ENCODE measurements at places on chromosomes 3 and 15.

GRCh38 chr3:120894316-120895057 lies 13.5 kb upstream of the STXBP5L start:
- DNase-seq: no peak

- DNase-seq: peak; percentile 71
These were observed 11.7 kb downstream of the ABCC5 start for GRCh38 chr3:184005941-184006507.

GRCh38 chr3:18223571-18223970 lies 201.6 kb downstream of the SATB1 start:
- DNase-seq: no peak

DNA sequence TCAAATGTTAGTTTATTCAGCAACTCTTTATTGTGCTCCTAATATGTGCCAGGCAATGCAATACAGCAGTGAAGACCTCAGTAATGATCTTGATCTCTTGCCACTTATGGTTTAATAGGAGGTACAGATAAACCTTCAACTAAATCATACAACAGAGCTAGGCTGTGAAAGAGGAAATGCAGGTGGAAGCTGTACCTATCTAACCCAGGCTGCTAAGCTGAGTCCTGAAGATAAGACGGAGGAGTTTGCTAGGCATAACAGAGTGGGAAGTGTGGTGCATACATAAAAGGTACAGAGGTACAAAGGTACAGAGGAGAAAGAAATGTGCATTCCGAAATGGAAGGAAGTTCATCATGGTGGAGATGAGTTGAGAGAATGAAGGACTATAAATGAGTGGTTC lies 35.0 kb downstream of the KBTBD8 start:
- DNase-seq: no peak

DNA sequence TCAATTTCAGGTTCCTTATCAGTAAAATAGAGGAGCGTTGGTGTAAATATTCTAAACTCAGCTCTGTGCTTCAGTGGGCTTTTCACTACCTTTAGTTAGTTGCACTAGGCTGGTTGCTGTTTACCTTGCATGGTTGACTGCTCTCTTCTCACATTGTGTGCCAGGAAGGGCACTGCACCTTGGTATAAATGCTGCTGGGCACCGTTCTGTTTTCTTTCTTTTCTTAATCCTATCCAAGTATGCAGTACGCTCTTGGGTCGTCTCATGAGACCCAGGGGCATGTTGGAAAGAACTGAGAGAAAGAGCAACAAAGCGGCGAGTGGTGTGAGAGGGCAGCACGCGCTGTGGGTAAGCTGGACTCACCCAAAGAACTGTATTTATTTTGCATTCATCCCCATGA lies 22.4 kb downstream of the KCNMB2 start:
- DNase-seq: no peak

DNA sequence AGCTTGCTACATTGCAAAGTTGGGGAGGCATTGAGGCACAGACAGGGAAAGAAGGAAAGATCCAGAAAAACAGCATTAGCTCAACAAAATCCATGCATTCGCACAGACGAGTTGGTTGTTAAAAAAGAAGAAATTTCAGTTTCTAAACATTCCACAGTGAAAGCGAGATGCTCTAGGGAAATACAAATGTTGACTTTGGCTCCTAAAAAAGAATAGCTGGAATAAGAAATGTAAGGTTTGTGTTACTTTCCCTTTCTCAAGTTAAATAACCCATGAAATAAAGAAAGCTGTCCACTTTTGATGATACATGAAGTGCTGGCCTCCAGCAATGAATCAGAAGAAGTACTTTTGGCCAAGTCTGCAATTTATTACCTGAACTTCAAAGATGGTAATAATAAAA lies 465.1 kb downstream of the ERC2 start:
- peak; percentile 21 for DNase-seq

DNA sequence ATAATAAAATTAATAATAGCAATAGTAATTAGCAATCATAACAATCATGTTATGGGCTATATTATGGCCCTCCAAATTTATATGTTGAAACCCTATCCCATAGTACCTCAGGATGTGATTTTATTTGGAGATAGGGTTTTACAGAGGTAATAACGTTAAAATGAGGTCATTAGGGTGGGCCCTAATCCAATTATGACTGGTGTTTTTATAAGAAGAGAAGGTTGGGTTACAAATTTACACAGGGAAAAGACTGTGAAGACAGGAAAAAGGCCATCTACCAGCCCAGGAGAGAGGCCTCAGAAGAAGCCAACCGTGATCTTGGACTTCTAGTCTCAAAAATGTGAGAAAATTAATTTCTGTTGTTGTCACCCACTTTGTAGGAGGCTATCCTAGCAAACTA lies 353.1 kb downstream of the CHL1 start:
- DNase-seq: no peak

- DNase-seq: no peak
These were observed 413.0 kb upstream of the RBMS3 start for GRCh38 chr3:28867836-28868235.

GRCh38 chr3:103794656-103795055 lies 1359.8 kb downstream of the ZPLD1 start:
- DNase-seq: no peak

DNA sequence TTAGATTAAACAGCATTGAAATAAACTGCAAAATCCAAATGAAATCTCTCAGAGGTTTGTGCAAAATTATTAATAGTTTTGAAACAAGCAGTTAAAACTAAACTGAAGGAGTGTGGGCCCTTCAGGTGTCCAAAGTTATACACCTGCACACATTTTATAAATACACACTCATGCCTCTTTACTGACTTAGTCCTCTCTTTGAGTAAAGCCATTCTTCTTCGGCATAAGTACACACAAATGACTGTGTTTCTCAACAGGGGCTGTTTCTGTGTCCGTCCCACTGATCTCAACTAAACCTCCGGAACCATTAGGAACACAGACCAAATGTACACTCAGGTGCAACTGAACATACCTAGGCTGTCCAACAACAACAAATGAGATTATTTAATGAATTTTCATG lies 18.8 kb downstream of the MECOM start:
- DNase-seq: no peak

DNA sequence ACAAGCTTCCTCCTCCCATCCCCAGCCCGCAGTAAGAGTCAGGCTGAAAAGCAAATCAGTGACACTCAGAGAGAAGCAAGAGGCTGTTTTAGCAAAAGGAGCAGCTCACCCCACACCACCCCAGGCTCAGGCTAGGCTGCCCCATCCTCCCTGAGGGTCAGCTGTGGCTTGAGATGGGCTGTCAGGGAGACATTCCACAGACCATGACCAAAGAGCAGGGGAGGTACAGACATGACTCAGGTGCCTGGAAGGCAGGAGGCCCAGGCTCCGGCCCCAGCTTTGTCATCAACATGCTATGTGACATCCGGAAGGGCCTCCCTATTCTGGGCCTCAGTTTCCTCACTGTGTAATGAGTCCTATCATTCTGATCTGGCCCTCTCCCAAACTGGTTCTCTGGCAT lies 24.7 kb downstream of the HCN4 start:
- DNase-seq: no peak

DNA sequence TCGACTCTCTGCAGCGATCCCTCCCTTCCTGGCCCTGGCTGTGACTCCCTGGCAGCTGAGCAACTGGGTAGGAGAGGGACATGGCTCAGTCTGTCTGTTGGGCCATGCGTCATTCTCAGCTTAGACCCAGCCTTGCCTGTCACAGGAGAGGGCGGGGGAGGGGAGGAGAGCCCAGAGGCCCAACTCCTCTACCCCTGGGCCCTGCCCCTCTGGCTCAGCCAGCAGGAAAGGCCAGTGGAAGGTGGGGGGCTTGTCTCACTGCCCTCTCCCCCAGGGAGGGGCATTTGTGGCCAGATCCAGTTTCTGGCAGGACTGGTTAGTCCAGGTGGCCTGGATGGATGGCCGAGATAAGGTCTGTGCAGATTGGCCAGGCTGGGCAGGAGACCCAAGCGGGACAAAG lies 31.6 kb downstream of the DNAJB8 start:
- DNase-seq: no peak

GRCh38 chr3:127488740-127489139 lies 101.8 kb downstream of the TPRA1 start:
- no peak for DNase-seq

GRCh38 chr3:135997554-135998320 lies 32.2 kb downstream of the PPP2R3A start:
- no peak for DNase-seq

DNA sequence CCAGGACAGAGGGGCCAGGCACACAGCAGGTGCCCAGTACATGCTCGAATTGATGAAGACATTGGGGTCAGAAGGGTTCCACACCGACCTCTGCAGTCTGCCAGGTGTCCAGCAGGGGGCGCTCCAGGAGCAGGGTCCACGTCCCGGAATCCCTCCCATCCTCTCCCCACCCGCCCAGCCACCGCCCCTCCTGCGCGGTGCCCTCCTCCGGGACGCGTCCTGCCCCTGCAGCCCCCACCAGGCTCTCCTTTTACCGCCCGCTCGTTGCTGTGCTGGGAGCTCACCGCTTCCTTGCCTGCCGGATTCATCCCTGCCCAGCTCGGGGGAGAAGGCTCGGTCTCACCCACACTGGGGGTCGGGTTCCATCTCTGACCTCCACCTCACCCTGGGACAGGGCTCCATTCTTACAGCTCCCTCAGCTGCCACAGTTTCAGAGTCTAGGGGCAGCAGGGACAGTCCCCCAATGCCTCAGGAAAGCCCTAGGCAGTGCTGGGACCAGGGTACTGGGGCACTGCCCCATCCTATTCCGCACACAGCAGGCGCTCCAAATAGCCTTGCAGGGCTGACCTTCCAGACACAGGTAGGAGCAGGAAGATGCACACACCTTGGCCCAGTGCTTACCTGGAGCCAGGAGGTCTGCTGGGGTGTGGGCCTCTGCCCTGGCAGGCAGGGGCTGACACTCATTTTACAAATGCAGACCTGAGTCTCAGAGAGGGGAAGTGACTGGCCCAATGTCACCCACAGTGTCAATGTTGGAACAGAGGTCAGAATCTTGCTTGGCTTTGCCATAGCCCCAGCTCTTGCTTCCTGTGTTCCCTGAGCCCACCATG lies 31.0 kb downstream of the GRIP2 start:
- peak; percentile 29 for DNase-seq

GRCh38 chr3:69090021-69090420 lies 5.3 kb downstream of the ARL6IP5 start:
- DNase-seq: peak; percentile 89

DNA sequence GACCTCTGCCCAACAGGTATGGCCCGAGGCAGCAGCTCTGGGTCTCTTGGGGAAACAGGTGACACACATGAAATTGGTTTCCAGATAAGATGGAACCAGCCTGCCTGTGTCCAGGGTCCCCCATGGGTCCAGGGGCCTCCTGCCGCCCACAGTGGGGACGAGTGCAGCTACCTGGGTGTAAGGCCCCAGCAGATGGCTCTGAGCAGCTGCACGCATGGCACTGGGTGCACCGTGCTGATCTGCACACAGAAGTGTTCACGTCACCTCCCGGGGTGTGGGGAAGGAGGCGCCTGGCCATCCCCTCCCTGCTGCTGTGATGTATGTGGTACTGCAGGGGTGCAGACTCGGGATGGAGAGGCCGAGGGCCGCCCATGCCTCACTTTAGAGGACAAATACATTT lies 63.6 kb downstream of the NIPA2 start:
- no peak for DNase-seq

GRCh38 chr3:34073111-34073510 lies 274.7 kb downstream of the PDCD6IP start:
- no peak for DNase-seq

DNA sequence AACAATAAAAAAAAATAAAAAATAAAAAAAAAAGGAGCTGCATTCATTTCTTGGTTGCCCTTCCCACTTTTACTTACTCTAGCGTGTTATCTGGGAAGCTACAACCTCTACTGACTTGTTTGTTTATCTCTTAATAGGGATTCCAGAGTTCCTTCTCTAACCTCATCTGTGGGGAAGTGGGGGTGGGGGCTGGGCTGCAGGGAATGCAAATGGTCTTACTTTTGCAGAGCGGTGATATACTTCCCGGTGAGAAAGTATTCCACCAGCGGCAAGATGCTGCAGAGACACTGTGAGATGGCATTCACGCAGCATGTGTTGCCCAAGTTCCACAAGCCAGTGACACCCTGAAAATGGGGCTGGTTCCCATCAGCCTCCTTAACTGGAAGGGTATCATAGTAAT lies 2.1 kb downstream of the USP50 start:
- DNase-seq: no peak

- peak; percentile 69 for DNase-seq
These were observed 129.8 kb downstream of the ZNF385D start for GRCh38 chr3:21621181-21621651.

- peak; percentile 63 for DNase-seq
These were observed 14.3 kb downstream of the BCL2L10 start for GRCh38 chr15:52098323-52098722.

- DNase-seq: no peak
These were observed 33.3 kb upstream of the ZKSCAN7 start for GRCh38 chr3:44521721-44522120.

DNA sequence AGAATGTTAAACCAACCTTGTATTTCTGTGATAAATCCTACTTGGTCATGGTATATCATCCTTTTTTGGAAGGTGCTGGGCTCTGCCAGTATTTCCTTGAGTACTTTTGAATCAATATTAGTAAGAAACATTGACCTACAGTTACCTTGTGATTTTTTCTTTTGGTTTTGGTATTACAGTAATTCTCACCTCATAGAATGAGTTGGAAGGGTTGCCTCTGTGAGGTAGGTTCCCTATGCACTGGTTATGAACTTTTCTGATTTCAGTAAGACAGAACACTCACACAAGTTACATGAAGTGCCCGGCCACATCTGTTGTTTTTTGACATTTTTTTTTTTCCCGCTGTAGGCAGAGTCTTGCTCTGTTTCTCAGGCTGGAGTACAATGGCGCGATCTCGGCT lies 20.0 kb downstream of the PCCB start:
- DNase-seq: no peak

DNA sequence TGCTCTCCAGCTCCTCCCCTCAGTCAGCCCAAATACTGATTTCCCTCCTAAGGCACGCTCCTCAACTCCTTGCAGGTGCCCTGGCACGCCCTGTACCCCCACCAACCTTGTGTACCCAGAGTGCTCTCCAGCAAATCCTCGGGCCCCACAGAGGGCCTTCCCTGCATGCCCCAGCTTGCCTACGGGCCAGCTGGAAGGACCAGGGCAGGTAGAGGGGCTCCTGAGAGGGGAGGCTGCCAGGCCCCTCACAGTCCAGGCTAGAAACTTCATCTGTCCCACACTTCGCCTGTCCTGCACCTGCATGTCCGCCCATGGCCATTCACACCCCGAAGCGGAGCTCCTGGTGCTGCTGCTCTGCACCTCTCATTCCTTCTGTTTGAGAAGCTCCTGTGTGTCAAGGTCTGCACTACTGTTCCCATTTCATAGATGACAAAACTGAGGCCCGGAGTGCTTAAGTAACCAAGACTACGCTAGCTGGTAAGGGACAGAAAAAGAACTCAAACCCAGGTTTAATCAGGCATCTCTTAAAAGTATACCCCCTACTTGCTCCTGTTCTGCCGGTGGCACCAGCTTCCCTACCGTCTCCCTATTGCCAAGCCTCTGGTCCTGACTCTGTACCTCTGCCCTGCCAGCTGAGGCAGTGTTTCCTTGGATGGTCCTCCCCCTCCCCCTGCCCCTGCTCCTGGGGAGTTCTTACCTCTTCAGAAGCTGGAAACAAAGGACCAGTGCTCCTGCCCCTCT lies 35.6 kb downstream of the ZXDC start:
- no peak for DNase-seq

GRCh38 chr3:127768346-127769008 lies 53.8 kb downstream of the MGLL start:
- peak; percentile 97 for DNase-seq
